NCI-H524 (cell line): ENCODE measurements at places on chromosomes 13 and 19.

- DNase-seq, result no peak
These were observed 36.8 kb upstream of the MBNL2 start for GRCh38 chr13:97185291-97185690.

GRCh38 chr13:44237276-44237767 lies 136.3 kb upstream of the SERP2 start:
- DNase-seq, result no peak

GRCh38 chr13:43573802-43574514 lies 212.8 kb downstream of the ENOX1 start:
- DNase-seq, result no peak

DNA sequence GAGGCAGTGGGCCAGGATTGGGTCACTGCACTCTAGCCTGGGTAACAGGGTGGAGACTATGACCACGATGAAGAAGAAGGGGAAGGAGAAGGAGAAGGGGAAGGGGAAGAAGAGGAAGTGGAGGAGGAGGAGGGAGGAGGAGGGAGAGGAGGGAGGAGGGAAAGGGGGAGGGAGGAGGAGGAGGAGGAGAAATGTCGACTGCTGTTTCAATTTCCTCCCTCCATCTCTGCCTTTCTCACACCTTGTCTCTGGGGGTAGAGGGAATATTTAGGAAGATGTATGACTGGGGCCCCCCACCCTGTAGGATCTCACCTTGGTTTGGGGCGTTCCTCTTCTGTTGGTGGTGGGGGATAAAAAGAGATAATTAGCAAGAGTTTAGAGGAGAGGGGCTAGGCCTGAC lies 3.8 kb downstream of the TNNT1 start:
- DNase-seq, result no peak

DNA sequence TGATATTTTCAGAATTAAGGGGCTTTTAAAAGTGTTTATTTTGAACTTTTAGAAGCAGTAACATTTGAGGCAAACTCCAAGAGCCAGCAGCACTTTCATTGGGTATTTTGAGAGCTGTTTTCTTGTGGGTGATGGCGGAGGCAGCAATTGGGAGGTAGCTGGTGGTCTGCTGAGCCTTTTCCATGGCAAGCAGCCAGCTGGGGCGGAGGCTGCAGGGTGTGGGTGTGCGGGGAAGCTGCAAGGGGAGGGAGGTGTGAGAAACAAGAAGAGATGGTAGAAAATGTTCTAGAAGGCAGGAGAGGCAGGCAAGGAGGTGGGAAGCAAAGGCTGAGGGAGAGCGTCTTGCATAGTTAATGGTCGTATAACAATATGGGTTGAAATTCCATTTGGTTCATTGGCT lies 223.4 kb upstream of the HTR2A start:
- no peak for DNase-seq

DNA sequence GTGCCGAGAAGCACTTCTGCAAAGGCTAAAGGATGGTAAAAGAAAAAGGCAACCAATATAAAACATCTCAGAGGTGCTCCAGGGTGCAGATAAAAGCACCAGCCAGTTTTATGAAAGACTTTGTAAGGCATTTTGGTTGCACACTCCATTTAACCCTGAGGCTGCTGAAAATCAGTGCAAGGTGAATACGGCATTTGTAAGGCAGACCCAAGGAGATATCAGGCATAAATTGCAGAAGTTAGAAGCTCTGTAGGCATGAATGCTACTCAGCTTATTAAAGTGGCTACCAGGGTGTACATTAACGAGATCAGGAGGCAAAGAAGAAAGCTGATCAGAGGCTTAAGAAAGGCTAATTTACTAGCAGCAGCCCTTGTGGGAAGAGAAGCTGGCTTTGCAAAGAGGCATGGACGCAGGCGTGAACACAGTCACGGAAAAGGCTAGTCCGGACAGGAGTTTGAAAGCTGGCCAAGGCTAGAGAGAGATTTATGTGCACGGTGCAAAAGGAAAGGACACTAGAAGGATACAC lies 99.6 kb downstream of the ZNF429 start:
- DNase-seq, result no peak

DNA sequence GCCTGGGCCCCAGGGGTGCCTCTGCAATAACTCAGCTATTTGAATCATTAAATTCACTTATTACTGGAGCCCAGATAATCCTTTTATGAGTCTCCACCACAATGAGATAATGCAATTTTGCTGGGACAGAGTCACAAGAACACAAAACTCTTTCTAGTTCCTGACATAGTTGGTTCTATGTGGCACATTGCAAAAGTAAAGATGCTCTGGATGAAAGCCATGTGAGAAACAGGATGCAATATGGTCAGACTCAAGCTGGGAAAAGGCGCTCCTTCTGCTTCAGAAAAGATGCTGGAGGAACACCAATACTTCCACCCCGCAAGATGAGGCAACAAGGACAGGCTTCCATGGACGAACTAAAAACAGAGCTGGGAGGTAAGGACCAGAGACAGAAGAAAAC lies 5.7 kb downstream of the ANKRD27 start:
- no peak for DNase-seq

DNA sequence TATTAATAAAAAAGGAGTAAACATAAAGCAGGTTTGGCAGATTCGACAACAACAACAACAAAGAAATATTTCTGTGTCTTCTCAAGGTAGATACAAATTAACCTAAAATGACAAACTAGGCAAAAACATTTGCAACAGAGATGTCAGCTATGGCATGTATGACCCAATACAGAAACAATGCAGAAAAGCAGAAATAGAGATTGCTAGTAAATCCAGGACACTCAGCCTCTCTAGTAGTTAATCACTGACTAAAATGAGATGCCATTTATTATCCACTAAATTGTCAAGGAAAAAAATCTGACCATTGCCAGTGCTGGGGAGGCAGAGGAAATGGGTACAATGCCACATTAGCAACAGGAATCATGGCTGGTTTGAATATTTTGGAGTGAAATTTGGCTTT lies 250.5 kb downstream of the TEX29 start:
- no peak for DNase-seq

GRCh38 chr13:110713642-110713952 lies at the start of gene ING1:
Gene ING1, plus strand, starts transcription at chr13:110713700. Its CDS starts 450 bp downstream, at chr13:110714150.
- DNase-seq, result no peak

DNA sequence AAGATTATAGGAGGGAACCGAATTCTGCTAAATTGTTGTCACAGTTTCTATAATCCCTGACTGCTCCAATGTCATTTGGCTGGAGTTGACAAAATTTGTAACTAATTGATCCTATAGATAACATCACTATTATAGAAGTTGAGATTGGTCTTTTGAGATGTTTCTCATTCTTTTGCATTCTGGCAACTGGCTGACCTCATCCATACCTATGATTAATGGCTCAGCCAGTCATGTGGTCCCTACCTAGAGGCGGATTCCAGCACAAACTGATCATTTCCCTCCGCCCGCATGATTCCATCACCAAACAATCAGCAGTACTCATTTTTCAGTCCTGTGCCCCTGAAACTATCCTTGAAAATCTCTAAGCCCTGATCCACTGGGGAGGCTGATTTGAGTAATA lies 4.2 kb downstream of the PSG2 start:
- no peak for DNase-seq

GRCh38 chr19:56973713-56974555 lies 133.4 kb upstream of the PEG3 start:
- DNase-seq, result no peak

- DNase-seq, result no peak
These were observed 27.2 kb upstream of the KCTD4 start for GRCh38 chr13:45228002-45228401.

DNA sequence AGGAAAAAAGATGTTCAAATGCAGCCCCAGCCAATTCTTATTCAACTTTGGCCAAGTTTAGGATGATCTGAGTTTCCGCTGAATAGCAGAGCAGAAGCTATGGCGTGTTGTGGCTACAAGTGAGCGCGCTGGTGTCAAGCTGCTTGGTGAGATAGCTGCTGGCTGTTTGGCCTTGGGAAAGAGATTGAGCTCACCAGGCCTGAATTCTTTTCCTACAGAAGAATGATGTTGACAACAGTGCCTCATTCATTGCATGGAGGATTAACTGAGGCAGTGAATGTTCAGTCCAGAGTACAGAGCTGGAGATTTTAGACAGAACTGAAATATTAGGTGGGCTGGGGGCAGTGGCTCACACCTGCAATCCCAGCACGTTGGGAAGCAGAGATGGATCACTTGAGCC lies 31.5 kb upstream of the MAP3K10 start:
- no peak for DNase-seq

- peak; percentile 98 for DNase-seq
These were observed 38.8 kb downstream of the POLR1D start for GRCh38 chr13:27660511-27660910.

GRCh38 chr13:24386816-24387708 lies 77.7 kb downstream of the C1QTNF9 start:
- DNase-seq, result no peak

GRCh38 chr19:19637523-19638251 lies 5.8 kb downstream of the GMIP start:
- DNase-seq, result no peak

GRCh38 chr19:45767881-45768654 lies 984 bp downstream of the SIX5 start:
- peak; percentile 76 for DNase-seq

- no peak for DNase-seq
These were observed 44.8 kb downstream of the RBM26 start for GRCh38 chr13:79361299-79361698.

DNA sequence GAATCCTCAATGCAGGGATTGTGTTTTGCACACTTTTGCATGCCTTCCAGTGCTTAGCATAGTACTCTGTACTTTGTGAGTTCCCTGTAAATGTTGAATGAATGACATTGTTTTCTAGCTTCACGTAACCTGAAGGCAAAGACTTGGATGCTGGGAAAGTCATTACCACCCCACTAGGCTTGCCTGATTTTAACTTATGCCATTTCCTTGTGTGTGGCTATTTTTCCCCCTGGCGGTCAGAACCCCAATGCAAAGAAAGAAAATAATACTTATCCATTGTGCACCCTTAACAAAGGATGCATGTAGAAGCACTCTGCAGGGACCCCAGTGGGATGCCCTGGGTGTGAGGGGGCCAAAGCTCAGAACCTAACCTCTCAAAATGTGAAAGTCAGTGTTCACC lies 1.2 kb upstream of the ENOX1 start:
- peak; percentile 27 for DNase-seq

DNA sequence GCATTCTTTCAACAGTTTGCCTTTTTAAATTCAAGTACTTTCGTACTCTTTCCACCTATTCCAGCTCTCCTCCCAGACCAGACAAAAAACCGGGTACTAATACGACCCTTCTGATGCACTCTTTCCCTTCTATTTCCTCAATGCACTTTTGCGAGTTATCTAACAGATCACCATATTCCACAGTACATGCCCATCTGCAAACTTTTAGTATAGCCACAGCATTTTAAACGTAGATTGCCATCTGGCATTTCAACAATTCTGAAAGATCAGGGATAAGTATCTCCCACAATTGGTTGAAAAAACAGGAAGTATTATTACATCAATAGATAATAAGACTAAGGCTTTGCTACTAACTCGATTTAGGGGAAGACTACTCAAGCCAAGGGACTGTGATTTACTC lies 31.5 kb downstream of the RBM26 start:
- DNase-seq, result no peak

DNA sequence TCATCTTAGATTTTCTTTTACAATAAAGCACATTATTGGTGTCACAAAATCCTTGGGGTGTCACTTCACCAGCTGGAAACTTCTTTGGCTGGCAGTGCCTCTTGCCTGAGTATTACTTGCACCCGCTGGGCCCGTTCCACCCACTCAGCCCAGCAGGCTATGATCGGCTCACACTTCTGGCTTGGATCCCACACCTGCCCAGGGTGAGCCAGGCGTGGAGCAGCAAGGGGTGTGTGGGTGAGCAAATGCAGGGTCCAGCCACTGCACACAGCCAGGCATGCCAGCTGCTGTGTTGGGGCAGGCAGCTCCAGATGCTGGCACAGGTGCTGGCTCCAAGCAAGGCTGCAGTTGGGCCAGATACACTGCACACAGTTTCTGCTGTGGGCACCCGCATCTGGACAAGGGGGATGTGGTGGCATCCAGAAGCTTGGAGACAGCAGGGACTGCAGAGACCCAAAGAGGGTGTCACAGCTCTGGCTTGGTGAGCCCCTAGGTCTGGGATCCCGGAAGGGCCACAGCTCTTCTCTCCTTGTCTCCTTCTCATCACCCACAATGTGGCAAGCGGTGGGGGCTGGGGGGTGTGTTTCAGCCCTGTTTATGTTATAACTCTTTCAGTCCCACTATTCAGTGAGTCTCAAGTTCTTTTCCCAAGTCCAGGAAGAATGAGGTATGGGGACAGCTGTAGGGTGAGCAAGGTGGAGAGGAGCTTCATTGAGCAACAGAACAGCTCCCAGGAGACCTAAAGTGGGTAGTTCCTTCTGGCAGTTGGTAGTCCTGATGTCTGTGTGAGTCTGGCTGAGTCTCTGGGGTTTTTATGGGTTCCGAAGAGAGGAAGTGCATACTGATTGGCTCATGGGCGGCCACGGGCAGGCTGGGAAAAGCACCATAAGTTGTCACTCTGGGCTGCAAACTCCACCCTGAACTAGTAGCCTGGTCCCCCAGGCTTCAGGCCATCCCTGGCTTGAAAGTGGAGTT lies 25.3 kb upstream of the TBC1D4 start:
- DNase-seq, result no peak

GRCh38 chr19:7529246-7529600 lies 6.3 kb upstream of the PNPLA6 start:
- DNase-seq, result no peak

DNA sequence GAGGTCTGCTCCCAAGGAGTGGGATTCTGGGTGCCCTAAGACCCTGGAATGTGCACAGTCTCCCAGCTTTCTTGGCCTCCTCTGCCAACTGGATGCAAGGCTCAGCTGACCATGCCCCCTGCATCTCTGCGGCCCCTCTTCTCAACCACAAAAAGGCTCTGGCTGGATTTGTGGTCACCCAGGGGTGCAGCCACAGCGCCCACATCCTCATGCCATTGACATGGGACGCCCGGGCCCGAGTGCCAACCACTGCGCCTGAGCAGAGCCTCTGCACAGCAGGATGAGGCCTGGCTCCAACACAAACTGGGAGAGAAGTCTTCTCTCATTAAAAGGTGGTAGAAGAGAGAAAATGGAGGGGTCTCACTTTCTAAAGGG lies 103.5 kb downstream of the FOXO1 start:
- no peak for DNase-seq

GRCh38 chr13:99960663-99961311 lies 10.8 kb downstream of the ZIC5 start:
- DNase-seq, result peak; percentile 45

DNA sequence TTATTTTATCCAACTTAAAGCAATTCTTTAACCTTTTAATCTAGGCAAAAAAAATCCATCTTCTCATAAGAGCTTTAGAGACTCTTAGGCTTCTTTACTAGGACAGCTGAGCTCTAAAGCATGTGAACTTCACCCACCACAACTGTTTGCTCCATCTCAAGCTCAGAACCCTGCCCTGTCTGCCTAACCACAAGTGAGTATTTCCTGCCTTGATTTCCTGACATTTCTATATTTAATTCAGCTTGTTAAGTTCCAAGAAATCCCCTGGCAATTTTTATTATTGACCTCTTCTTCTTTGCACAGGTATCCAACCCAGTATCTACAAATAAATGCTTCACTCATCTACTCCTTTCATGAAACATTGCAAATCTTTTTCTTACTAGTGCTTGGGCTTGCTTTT lies 21.1 kb upstream of the CEACAM21 start:
- no peak for DNase-seq
